NCI-H1436 (cell line): ENCODE measurements at places on chromosomes 2 and 18.

DNA sequence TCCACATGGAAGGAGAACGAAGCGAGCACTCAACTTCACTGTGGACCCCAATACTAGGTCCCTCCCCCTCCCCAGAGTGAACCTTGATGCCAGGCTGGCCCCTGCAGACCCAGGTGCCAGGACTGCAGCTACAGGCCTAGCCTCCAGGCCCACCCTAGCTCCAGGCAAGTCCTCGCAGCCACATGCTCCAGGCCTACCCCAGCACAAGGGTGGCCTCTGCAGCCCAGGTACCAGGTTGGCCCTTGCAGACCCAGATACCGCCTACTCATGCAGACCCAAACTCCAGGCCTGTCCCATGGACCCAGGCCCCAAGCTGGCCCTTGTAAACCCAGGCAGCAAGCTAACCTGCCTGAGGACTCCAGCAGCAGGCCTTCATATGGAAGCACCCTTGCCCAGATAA is 44.2 kb downstream of the KCNG2 start:
- no peak for DNase-seq

GRCh38 chr2:74587664-74588277 is 33.3 kb downstream of the DOK1 start:
- DNase-seq = peak; percentile 62

DNA sequence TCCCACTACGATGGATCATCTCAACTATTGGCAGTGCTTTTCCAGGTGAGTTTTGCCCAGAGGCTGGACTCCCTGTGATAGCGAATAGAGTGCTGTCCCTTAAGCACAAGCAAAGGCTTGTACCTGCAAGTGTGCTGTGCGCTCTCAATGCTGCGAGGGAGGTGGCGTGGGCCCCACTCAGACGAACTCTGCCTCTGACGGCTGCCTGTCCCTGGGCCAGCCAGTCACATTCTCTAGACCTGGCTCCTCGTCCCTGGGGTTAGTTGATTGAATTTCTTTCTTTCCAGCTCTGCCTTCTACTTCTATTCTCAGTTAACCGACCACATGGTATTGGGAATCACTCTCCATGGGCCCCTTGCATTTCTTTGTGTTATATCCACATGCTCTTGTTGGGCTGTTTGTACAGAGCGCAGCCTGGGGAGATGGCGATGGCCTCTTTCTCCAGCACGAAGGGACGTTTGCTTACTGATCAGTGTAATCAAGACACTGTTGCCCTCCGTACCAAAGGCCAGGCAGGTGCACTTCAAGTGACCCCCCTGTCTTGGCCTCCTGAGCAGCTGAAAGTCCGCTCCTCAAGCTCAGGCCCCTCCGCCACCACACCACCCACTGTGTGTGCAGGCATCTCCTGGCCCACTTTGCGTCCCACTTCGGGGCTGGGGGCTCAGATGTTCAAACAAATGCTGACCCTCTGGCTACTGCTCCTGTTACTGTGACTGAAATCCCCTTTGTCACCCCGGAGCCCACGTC is 151.3 kb downstream of the ZNF236 start:
- no peak for DNase-seq

DNA sequence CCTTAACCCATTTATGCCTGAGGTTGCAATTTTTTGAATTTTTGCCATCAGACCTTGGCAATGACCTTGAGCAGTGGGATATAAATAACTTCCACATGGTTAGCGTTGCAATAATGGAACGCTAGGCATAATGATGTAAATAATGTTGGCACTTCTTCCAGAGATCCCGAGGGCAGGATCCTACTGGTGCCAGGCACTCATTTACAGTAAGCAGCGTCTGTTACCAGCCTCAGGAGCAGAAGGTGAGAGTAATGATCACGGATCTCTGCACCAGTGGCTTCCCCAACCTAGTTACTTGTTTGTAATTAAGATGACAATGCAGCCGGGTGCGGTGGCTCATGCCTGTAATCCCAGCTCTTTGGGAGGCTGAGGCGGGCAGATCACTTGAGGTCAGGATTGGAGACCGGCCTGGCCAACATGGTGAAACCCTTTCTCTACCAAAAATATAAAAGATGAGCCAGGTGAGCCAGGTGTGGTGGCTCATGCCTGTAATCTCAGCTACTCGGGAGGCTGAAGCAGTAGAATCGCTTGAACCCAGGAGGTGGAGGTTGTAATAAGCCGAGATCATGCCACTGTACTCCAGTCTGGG is 41.9 kb downstream of the CPO start:
- no peak for DNase-seq

DNA sequence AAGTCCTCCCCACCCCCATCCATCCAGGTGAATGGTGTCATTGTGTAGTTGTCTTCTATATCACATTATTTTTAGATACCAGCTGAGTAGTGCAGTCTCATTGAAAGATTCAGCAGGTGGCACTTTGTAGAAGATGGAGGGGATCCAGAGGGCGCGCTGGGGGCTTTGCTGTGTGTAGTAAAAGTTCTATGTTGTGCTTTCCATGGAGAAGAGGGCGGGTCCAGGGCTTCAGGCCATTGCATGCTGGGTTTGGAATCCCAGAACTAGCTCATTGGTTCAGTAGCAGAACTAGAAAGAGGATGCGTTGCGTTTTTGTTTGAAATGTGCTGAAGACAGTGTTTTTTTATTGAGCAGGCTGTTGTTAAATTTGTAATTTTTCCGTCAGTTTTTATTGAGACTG is 120.0 kb downstream of the MAP4K4 start:
- no peak for DNase-seq

GRCh38 chr2:60867848-60868247 is 13.5 kb upstream of the REL start:
- no peak for DNase-seq

- DNase-seq = no peak
These were observed 97.4 kb upstream of the NABP1 start for GRCh38 chr2:191580581-191580980.

DNA sequence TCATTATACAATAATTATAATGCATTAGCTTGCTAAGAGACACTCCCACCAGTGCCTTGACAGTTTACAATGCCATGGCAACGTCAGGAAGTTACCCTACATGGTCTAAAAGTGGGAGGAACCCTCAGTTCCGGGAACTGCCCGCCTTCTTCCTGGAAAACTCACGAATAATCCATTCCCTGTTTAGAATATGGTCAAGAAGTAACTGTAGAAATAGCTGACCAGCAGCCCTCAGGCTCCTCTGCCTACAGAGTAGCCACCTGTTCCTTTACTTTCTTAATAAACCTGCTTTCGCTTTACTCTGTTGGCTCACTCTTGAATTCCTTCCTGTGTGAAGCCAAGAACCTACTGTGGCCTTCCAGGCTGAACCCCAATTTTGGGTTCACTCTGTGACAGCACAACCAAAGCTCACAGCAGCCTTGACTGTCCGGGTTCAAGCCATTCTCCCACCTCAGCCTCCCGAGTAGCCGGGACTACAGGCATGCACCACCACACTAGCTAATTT is 20.0 kb upstream of the PTPN2 start:
- no peak for DNase-seq

DNA sequence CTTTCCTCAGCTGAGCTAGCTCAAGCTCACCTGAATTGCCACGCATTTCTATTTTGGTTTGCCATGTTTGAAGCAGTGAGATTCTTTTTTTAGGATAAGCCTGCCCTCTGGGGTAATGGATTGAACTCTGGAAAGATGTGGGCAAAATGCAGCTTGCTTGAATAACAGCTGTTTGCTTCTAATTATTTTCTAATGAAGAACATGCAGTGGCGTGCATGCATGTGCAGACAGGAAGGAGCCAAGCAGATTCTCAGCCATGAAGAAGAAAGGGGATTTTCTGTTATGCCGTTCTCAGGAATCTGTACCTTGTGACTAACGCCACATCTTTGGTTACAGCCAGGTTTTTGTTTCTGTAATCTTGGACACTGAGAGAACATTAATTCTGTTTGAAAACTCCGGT is 171.2 kb downstream of the ANTXR1 start:
- DNase-seq = no peak

GRCh38 chr18:77111449-77111848 is 21.1 kb downstream of the MBP start:
- no peak for DNase-seq

- no peak for DNase-seq
These were observed 1196.1 kb upstream of the CDH2 start for GRCh38 chr18:29373000-29373399.

GRCh38 chr2:54722641-54723040 is 821 bp upstream of the EML6 start:
- no peak for DNase-seq
